ENCODE measurements at places on chromosomes 7 and 10.

DNA sequence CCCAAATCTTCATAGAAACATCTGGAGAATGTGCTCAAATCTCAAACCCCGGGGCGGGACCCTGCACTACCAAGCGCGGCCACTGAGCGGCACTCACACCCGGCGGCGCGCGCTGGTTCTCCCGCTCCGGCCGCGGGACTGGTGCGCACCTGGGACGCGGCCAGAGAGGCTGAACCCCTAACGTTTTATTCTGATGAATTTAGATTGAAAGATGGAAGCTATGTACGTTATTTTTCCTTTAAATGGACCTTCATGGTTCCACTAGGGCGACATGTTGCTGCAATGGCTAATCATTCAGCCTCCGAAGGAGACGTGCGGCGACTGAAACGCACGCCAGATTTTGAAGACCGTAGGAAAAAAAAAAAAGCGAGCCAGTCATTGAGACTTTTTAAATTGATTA, 107.0 kb upstream of the INSIG1 start:
- peak; percentile 29 for DNase-seq

GRCh38 chr7:139118805-139119485, 9.4 kb upstream of the ZC3HAV1 start:
- no peak for DNase-seq

GRCh38 chr7:138338361-138338760, 121.7 kb upstream of the TRIM24 start:
- DNase-seq, result no peak

DNA sequence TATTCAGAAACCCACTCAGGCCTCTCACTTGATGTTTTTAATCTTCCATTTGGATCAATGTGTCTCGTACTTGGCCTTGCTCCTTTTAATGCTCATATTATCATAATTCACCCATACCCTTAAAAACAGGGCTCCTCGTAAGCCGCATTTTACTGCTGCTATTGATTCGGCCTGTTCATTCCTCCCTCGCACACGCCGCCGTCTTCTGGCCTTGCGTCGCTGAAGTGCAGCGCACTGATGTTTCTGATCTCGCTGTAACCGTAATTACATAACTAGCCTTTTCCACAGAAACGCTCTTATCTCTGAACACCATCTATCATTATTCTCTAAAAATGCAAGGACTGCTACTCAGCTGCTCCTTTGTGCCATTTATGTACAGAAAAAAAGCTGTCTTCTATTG, 544.5 kb upstream of the FOXK1 start:
- DNase-seq, result no peak

GRCh38 chr10:9786576-9786975, 1231.1 kb upstream of the CELF2 start:
- no peak for DNase-seq

DNA sequence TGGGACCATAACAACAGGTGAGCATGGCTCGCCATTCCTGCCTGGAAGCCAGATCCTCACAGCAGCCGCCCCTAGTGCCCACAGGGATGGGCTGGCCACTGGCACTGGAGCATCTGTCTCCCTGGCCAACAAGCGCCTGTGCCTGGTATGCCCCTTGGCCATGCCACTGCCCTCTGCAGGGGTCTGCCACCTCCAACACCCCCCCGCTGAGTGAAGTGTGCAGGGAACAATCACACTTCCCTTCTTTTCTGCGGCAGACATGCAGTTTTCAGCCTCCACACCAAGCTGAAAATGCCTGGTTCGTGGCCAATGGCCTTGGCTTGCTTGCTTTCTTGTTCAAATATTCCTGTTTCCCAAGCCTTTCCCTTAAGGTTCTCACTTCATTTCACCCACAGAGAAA, 50.7 kb downstream of the HSPA12A start:
- DNase-seq, result no peak

- no peak for DNase-seq
These were observed 116.8 kb upstream of the WNT16 start for GRCh38 chr7:121212036-121212435.

DNA sequence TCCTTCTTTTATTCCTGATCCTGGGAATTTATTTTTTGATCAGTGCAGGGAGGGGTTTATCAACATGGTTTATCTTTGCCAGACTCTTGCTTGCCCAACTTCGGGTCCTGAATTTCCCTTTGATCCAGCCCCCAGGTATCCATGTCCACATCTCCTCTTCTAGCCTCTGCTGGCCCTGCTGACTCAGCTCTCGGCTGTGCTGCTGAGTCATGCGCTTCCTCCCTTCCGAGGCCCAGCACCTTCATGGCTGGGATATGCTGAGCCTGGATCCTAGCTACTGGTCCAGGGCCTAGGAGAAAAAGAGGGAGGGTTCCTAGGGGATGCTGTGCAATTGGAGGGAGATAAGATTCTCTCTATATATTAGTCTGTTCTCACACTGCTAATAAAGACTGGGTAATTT, 380.7 kb upstream of the SHH start:
- no peak for DNase-seq

DNA sequence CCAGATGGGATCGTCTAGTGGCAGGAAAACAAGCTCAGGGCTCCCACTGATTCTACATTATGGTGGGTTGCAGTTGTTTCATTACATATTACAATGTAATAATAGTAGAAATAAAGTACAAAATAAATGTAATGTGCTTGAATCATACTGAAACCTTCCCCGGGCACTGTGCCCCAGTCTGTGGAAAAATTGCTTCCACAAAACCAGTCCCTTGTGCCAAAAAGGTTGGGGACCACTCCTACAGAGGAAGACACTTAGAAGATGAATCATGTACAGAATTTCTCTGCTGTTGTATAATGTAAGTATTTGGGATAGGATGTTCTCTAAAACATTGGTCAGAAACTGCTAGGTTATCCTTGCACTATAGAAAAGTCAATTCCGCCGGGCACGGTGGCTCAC, 11.3 kb upstream of the PHYH start:
- DNase-seq, result no peak

DNA sequence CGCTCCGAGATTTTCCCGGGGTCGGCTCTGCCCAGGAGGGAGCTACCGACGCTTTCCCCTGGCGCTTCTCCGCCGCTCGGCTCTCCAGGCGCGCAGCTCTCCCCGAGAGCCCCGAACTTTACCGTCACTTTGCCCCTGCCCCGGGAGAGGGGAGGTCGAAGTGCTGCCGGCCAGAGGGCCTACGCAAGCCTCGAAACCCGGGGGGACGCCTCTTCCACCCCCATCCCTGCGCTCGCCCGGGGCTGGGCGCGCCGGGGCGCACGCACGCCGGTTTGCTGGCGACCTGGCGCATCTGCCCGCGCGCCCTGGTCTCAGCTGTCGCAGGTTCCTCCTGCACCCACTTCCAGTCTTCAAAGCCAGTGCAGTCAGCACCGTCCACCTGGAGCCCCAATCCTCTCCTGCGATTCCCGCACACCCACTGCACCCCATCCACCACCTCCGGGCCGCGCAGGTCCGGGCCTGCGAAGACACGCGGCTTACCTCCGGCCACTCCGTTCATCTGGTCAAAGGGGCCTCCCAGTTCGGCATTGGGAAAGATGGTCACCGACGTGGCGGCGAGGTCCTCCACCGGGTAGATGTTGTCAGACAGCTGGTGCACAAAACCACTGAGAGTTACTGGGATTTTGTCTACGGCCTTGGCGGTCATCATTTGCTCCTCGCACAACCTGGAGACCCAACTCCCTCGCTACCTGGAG, 638 bp downstream of the EGR2 start:
- no peak for DNase-seq

GRCh38 chr7:128727239-128727638, 11.9 kb upstream of the CALU start:
- DNase-seq, result no peak
